ENCODE measurements at places on chromosomes 3 and 15.

- no peak for DNase-seq
These were observed 239.3 kb upstream of the UBE2E1 start for GRCh38 chr3:23566499-23566898.

DNA sequence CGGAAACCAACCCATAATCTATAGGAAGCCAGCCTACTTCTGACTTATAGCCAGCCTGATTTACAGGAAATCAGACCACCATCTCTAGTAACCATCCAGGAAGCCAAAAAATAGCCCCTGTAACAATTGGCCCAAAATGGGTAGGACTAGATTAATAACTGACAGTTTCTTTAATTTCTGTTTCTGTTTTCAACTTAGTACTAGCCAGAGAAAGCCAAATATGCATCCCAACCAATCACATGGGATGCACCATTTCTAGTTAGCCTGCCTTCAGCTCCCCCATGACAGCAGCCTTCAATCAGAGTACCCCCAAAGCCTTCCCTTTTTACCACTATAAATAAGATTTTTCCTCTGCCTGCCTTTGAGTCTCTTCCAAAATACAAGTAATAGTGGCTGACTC, 239.1 kb upstream of the GADL1 start:
- no peak for DNase-seq

- DNase-seq: no peak
These were observed 202.7 kb downstream of the ITPR1 start for GRCh38 chr3:4695846-4696245.

DNA sequence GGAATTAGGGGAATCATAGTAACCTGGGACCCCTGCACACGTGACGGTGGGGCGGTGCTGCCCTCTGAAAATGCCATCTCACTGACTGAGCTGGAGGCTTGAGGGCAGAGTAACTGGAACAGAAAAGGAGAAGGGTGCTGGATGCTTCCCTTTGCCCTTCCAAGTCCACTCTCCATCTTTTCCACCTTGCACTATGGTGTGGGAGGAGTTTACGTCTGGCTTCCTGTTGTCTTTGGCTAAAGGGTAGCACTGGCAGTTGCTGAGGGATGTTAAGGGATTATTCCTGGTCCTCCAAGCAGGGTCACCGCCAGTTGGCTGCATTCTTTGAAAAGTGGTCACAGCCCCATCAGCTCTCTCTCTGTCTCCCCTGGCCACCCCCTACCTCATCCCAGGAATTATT, 129.4 kb upstream of the SNTN start:
- no peak for DNase-seq

DNA sequence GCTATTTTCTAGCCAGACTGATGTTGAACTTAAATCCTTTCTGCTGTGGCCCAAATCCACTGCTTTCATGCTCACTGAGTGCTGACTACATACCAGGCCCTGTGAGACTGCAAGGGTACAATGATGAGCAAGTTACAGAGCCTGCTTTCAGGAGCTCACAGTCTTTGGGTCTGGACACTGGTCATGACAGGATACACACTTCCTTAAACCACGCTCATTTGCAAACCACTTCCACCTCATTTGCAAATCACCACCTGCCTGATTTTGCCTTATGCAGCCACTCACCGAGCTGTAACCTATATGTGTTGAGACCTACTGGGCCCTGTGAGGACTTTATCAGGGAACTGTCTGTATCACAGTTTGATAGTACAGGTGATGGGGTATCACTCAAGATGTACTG, 50.2 kb upstream of the LRRC58 start:
- DNase-seq: no peak
